ENCODE measurements at places on chromosomes 4 and X.

DNA sequence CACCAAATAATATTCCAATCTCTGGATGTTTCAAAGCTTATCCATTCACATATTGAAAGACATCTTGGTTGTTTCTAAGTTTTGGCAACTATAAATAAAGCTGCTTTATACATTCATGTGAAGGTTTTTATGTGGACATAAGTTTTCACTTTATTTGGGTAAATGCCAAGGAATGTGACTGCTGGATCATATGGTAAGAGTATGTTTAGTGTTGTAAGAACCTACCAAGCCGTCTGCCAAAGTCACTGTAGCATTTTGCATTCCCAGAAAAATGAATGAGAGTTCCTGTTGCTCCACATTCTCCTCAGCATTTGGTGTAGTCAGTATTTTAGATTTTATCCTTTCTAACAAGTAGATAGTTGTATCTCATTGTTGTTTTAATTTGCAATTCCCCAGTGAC lies 1047.7 kb downstream of the C4orf33 start:
- DNase-seq, result no peak

DNA sequence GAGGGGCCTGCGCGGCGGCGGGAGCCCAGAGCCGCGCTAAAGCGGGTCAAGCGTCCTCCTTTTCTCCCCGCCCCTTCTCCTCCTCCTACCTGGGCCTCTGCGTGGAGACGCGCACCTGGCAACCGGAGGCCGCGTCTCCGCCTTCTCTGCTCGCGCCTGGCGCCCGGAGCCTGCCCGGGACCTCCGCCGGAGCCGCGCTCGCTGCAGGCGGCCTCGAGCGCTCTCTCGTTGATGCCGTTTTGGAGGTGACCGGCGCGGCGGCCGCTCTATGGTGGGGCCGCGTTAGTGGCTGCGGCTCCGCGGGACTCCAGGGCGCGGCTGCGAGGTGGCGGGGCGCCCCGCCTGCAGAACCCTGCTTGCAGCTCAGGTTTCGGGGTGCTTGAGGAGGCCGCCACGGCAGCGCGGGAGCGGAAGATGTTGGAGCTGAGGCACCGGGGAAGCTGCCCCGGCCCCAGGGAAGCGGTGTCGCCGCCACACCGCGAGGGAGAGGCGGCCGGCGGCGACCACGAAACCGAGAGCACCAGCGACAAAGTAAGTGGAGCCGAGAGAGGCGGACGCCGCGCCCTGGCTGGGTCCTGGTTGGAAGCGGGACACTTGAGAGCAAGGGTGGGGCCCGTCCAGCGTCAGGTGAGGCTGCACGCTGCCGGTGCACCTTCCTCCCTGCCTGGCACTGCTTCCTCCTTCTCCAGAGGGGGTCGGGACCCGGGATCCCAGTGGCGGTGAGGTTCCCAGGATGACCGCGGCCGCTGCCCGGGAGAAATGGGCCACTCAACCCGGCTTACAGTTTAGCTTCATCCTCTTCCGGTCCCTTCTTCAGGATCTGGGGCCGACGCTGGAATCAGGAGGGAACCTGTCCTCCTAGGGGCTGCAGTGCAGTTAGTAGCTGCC lies at the start of gene CDS1:
Gene CDS1 (plus strand): TSS at position 140 of the 888 bp plus-strand sequence. CDS start 275 bp downstream, at position 415.
- peak; percentile 65 for DNase-seq

DNA sequence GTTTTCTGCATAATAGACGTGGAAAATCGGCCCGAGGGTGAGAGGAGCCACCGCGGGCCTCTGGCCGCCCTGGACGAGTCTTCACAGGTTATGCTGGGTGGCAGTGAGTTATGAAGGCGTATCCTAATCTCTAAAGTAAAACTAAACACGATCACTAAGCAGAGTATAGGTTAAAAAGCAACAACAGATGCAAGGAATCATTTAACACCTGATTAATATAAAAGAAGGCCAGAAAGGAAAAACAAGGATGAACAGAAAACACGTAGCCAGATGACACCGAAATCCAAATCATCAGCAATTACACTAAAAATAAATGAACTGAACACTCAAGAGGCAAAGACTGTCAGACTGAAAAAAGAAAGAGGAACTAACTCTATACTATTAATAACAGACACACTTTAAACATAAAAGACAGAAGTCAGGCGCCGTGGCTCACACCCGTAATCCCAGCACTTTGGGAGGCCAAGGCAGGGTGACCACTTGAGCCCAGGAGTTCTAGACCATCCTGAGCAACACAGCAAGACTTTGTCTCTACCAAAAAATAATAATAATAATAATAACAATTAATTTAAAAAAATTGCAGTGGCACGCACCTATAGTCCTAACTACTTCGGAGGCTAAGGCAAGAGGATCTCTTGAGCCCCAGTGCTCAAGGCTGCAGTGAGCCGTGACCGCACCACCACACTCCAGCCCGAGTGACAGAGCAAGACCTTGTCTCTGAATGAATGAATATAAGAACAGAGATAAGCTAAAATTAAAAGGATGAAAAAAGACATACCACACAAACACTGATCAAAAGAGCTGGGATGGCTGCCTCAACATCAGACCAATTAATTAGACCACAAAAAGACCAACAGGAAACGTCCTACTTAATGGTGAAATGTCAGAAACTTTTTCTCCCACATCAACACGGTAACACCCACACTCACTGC lies 30.0 kb downstream of the CTBP1 start:
- no peak for DNase-seq

- DNase-seq, result no peak
Observed at GRCh38 chrX:72305286-72306084, at the start of gene CITED1. CITED1 (minus strand) TSS chrX:72305914; CDS start chrX:72302869, 3,045 bp downstream.

DNA sequence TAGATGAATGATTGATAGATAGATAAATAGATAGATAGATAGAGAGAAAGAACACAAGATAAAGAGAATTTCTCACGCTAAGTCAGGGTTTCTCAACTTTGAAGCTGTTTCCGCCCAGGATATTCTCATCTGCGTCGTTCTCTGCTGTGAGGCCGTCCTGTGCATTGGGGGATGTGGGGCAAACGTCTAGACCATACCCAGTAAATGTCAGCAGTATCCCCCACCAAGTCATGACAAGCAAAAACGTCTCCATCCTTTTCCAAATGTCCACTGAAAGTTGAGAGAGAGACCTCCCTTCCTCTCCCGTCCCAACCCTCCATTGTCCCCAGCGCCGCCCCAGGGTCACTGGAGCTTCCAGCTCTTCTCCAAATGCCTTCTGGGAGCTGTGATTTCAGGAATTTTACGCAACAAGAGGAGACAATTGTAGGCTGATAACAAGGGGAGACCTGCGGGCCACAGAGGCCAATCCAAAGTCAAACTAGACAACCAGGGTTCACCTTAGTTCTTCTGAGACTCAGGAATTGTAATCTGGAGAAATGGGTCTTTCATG lies 8.9 kb upstream of the CRLF2 start:
- no peak for DNase-seq

All from Right ventricle myocardium inferior (tissue), 1 donor.